ENCODE measurements at places on chromosomes 12 and 14.

GRCh38 chr12:129617849-129618248 is 286.0 kb downstream of the TMEM132D start:
- no peak for DNase-seq

GRCh38 chr12:13071305-13072280 is 27.4 kb downstream of the FAM234B start:
- DNase-seq = no peak

DNA sequence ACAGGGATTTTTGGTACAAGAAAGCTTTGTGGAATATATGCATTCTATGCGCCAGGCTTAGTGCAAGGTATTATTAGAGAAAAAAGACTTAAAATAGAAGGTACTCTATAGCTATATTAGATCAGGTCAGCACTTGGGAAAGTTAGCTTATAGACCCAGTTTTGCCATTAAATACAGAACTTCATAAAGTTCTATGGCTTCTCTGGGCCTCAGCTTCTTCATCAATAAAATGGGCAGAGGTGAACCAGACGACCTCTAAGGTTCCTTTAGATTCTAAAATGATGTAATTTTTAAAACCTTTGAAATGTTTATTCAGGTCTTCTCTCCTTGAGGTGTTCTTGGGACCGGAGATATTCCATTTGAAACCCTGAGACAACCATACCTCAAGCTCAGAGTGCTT is 7.1 kb downstream of the CNPY2 start:
- DNase-seq = no peak

GRCh38 chr12:94516985-94517384 is 57.3 kb upstream of the CEP83 start:
- no peak for DNase-seq

DNA sequence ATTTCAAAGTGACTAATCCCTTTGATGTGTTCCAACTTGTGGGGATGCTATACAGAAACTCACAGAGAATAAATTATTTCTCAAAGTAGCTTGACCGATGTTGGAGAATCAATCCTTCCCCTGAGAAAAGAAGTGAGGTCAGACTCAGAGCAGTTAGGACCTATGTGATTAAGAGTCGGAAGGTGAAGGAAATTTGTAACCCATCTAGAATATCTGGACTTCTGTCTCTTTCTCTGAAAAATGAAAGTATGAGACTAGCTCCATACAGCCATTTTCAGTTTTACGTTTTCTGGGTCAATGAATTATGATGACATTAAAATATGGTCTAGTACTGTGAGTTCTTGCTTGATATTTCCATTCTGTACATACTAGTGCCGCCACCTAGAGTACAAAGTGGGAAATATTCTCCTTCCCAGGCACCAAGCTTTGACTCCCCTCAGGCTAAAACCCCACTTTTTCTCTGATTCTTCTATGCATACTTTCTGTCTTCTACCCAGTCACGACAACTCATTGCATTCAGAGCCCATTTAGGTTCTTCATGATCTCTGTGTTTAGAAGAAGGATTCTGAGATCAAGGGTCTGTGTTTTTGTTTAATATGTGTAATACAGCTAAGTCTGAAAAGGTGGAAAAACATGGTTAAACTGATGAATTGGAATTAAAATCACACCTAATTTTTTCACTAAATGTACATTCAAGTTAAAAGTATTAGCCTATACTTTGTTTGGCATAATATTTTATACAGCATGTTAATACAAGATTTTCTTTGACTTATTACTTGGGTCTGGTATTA is 6.9 kb upstream of the NTS start:
- DNase-seq = peak; percentile 56

DNA sequence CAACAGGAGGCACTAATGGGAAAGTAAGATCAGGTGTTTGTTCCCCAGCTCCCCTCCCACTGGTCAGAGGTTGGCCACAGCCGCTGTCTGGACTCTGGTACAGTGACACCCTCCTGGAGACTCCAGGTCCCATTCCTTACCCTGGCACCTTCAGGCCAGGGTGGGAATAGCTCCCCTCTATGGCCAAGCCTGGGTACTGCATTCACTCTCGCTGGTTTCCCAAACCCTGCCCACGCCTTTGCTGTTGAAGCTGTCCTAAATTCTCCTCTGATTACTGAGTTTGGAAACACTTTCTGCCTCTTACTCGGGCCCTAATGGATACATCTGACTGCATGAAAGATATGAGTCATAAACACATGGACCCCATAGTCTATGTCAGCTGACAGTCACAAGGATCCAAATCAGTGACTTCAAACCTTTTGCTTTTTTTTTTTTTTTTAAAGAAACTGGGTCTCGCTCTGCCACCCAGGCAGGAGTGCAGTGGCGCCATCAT is 17.9 kb downstream of the HRK start:
- no peak for DNase-seq
